HCT116 (cell line): ENCODE measurements at places on chromosomes 4 and X. TPM values are rescaled to one million over a fixed set of nuclear protein-coding genes. Genes with fewer than 3 reads are reported as not detected.

ADH1A gene
- not detected for total RNA-seq

DRP2 gene
- 0.64 TPM for total RNA-seq

DNA sequence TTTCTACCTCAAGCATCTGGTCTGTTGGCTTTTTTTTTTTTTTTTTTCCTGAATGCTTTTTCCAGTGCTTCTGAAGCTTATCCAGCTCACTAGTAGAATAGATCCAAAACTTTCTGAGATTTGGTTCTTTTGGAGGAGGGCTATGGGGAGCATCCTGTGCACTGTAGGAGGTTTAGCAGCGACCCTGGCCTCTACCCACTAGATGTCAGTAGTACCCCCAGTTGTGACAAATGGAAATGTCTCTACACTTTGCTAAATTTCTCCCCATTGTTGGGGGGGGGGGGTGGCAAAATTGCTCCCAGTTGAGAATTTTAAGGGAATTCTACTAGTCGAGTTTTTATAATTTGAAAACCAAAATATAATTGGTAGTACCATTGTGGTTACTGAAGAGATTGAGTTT lies 23.0 kb upstream of the PPA2 start:
- H3K4me1 ChIP-seq = no peaks in the 10 kb centered on the region
- DNase-seq = no peak
- H3K27ac ChIP-seq = no peak overlapping the region
- H3K36me3 ChIP-seq = no peaks in the 10 kb centered on the region

MEPE gene
- total RNA-seq = not detected

DNA sequence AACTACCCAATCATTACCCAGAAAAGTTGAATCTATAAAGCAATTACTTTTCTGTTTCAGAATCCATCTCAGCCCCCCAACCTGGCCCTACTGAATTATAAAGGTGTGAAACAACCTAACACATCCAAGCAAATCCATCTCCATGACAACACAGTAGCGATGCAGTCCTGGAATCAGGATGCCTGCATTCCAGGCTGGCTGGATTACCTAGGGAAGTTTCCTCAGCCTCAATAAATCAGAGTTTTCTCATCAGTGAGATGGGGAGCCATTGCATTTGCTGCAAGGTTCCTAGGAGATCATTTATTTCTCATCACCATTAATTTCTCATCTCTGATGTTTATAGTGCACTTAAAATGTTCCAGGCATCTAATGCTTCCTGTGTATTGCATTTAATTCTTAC lies 46.0 kb downstream of the LNX1 start:
- H3K4me3 ChIP-seq = no peak overlapping the region
- DNase-seq = no peak
- H3K4me1 ChIP-seq = no peaks in the 10 kb centered on the region
- no peak overlapping the region for H3K27ac ChIP-seq
- H3K27me3 ChIP-seq = no peaks in the 10 kb centered on the region

TMSB15B gene
- 0.39 TPM for total RNA-seq

DNA sequence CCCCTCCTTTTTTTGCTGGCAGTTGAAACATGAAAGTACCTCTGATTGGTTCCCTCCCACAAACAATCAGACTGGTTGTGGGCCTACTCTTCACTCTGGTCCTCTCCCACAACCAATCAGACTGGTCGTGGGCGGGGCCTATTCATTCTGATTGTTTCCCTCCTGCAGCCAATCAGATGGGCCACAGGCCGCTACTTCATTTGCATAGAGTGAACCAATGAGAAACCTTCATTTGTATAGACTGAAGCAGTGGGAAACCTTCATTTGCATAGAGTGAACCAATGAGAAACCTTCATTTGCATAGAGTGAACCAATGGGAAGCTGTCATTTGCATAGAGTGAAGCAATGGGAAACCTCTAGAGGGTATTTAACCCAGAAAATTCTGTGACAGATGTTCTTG lies 55.2 kb downstream of the TRMT44 start:
- H3K36me3 ChIP-seq = no peaks in the 10 kb centered on the region
- DNase-seq = no peak
- no peak overlapping the region for H3K27ac ChIP-seq
- no peak overlapping the region for H3K4me3 ChIP-seq

GRCh38 chrX:41336447-41336846 lies 2.5 kb downstream of the DDX3X start:
- H3K36me3 ChIP-seq = peaks cover 15% of the 10 kb centered on the region
- H3K4me1 ChIP-seq = peaks cover 28% of the 10 kb centered on the region
- no peak for DNase-seq
- no peaks in the 10 kb centered on the region for H3K27me3 ChIP-seq
- no peak overlapping the region for H3K4me3 ChIP-seq

DNA sequence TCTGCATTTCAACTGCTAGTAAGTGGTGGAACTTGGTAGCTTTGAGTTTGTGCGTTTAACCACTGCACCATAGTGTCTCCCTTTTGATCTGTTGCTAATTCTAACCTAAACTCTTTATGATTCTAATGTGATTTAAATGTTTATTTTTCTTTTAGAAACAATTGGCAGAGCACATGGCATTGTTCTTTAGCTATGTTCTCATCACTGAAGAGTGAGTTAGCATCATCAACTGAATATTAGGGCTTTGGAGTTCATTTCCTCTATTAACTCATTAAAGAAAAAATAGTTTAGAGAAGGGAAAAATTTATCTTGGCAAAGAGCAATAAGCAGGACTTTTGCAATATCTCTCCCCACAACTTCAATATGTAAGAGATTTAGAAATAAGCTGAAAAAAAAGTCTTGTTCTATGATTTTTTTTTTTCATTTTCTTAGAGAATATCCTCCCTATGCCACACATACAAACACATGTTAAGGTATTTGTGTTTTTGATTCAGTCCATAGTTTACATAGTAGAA lies 25.7 kb downstream of the CPEB2 start:
- no peaks in the 10 kb centered on the region for H3K27me3 ChIP-seq
- no peak overlapping the region for H3K27ac ChIP-seq
- no peaks in the 10 kb centered on the region for H3K4me1 ChIP-seq

DNA sequence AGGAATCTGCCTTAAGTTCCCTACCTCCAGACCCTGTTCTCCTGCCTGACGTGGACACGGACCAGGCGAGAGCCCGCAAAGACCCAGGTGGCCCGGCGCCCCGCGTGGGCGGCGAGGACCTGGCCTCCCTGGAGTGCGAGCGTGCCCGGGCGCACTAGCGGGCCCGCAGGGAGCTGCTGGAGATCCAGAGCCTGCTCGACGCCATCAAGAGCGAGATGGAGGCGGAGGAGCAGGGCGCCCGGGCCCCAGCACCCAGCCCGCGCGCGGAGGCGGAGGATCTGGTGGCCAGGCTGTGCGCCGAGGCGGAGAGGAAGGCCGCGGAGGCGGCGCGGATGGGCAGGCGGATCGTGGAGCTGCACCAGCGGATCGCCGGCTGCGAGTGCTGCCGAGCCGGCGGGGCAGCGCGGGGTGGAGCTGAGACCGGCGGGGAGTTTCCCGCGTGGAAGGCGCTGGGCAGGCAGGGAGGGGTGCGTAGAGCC lies 18.2 kb downstream of the MRFAP1 start:
- H3K4me1 ChIP-seq = peaks cover 10% of the 10 kb centered on the region
- no peaks in the 10 kb centered on the region for H3K36me3 ChIP-seq
- H3K27me3 ChIP-seq = no peaks in the 10 kb centered on the region
- no peak for DNase-seq

KIAA1210 gene
- not detected for total RNA-seq

CTAG1A gene
- total RNA-seq = not detected

DNA sequence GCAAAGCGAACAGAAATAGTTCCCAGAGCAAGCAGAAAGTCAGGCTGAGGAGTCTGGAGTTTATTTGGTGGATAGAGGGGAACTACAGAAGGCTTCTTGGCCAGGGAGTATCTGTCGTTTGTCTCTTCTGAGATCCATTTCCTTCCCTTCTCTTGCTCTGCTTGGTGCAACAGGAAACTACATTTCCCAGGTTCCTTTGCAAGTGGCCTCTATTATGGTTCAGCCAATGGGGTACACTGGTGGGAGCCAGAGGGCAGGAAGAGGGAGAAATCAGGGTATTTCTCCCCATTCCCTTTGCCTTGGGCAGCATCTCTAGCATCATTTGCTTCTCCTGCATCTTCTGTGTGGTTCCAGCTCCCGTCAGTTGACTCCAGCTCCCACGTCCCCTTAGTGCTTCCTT lies 142.1 kb downstream of the BCOR start:
- H3K4me3 ChIP-seq = no peak overlapping the region
- H3K36me3 ChIP-seq = no peaks in the 10 kb centered on the region
- no peaks in the 10 kb centered on the region for H3K27me3 ChIP-seq
- peaks cover 39% of the 10 kb centered on the region for H3K4me1 ChIP-seq
- no peak overlapping the region for H3K27ac ChIP-seq
- DNase-seq = no peak

- H3K36me3 ChIP-seq = no peaks in the 10 kb centered on the region
- peaks cover 26% of the 10 kb centered on the region for H3K27me3 ChIP-seq
- no peak for DNase-seq
- no peak overlapping the region for H3K4me3 ChIP-seq
These were observed 8.5 kb downstream of the NSG1 start for GRCh38 chr4:4395371-4395770.

- no peak overlapping the region for H3K4me3 ChIP-seq
- H3K27ac ChIP-seq = no peak overlapping the region
These were observed 13.3 kb upstream of the VAMP7 start for GRCh38 chrX:155867821-155868220.

BMP15 gene
- not detected for total RNA-seq

DNA sequence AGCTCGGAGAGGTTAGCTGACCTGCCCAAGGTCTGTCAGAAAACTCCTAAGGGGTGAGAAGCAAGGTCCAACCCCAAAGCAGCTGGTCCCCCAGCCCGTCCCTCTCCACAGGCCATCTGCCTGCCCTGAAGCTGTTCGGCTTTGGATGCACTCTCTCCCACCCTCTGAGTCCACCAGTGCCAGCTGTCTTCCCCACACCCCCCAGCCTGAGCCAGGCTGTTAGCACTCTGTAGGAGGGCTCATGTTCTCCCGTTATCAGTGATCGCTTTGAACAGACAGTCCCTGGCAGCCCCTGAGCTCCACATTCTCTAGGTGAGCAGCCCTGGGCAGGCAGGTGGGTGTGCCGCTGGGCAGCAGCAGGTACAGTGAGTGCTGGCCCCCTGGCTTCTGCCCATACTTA lies 16.0 kb downstream of the ZNF185 start:
- DNase-seq = no peak
- no peak overlapping the region for H3K27ac ChIP-seq
- no peaks in the 10 kb centered on the region for H3K27me3 ChIP-seq
- H3K4me3 ChIP-seq = no peak overlapping the region
- H3K36me3 ChIP-seq = no peaks in the 10 kb centered on the region
- peaks cover 16% of the 10 kb centered on the region for H3K4me1 ChIP-seq

- H3K4me3 ChIP-seq = no peak overlapping the region
- no peaks in the 10 kb centered on the region for H3K36me3 ChIP-seq
- DNase-seq = no peak
- no peaks in the 10 kb centered on the region for H3K27me3 ChIP-seq
These were observed 52.2 kb downstream of the STIM2 start for GRCh38 chr4:26912810-26913209.

HDX gene
- not detected for total RNA-seq

DNA sequence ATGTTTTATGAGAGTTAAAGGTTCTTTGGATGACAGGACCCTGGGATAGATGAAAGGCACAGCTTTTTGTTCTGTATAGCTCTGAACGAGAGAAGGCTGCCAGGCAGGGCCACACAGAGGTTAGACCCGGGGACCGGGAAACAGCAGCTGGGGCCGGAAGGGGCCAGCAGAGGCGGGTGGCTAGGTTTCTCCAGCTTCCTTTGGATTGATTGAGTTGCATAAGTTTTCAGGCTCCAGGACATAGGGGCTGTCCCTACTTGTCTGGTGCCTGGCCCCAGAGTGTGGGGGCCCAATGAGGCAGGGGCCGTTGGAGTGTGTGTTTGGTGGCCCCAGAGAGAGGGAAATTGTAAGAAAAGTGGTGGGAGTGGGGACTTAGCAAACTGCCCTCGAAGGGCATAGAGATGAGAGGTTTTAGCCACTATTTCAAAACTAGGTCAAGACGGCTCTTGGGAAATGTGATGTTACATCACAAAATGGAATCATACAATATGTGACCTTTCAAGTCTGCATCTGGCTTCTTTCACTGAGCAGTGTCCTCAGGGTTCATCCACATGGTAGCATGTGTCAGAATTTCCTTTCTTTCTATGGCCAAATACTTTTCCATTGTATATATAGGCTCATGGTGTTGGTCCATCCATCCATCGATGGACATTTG lies 3.7 kb downstream of the ZFP92 start:
- no peak overlapping the region for H3K4me3 ChIP-seq
- no peak for DNase-seq
- no peaks in the 10 kb centered on the region for H3K4me1 ChIP-seq

TMEM156 gene
- 0.22 TPM for total RNA-seq

DNA sequence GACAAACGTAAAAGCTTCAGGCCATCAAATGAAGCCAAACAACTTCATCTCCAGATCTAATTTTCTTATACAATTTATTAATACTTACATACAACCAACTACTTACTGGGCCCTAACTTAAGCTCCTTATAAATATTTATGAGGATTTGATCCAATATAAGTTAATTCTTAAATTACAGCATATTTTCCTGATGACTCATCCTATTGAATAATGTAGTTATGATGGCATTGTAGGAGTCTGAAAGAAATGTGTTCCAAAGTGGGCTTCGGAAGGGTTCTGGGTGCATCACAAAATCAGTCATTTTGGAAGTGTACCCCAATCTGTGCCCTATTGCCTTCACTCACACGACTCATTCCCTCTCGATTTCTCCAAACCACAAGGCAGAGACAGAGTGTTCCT lies 455.1 kb upstream of the CTSO start:
- H3K27ac ChIP-seq = no peak overlapping the region
- H3K4me3 ChIP-seq = no peak overlapping the region
- no peaks in the 10 kb centered on the region for H3K36me3 ChIP-seq
- no peaks in the 10 kb centered on the region for H3K4me1 ChIP-seq
- DNase-seq = no peak
- no peaks in the 10 kb centered on the region for H3K27me3 ChIP-seq

- H3K4me3 ChIP-seq = no peak overlapping the region
- no peaks in the 10 kb centered on the region for H3K36me3 ChIP-seq
- DNase-seq = no peak
These were observed 61.2 kb upstream of the HOPX start for GRCh38 chr4:56742080-56742871.

SPOCK3 gene
- 1.7 TPM for total RNA-seq

DNA sequence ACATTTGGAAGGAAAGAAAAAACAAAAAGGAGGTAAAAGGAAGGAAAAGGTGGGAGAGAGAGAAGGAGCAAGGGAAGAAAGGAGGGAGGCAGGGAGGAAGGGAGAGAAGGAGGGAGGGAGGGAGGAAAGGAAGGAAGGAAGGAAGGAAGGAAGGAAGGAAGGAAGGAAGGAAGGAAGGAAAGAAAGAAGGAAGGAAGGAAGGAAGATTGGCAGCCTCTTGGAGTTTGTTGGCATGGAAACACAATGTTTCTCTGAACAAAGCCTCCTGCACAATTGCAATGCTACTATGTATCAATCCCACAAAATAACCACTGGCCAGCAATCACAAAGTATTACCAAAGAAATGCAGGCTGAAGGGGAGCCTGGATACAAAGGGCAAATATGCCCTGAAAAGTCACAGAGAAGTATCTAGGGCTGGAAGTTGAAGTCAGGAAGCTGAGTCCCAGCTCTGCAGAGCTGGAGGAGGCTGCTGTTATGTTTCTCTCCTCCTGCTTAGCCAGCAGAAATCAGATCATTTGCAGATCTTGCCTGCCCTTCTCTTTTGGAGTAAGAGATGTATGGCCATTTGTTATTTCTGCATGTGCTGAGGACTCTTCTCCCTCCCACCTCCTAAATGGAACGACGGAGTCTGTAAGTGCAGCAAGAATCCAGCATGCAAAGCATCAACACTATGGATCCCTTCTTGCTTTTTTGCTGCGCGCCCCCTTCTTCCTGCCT lies 195.9 kb upstream of the LDB2 start:
- no peaks in the 10 kb centered on the region for H3K4me1 ChIP-seq
- no peaks in the 10 kb centered on the region for H3K36me3 ChIP-seq
- no peak overlapping the region for H3K4me3 ChIP-seq
- no peak overlapping the region for H3K27ac ChIP-seq
- no peak for DNase-seq
